ENCODE measurements at places on chromosomes 5 and 9. TPM values are rescaled to one million over a fixed set of nuclear protein-coding genes. Genes with fewer than 3 reads are reported as not detected.

Gene MPDZ
- total RNA-seq = 190 TPM

- DNase-seq = no peak
These were observed 5.9 kb upstream of the CFAP90 start for GRCh38 chr5:7856855-7857254.

Gene CDC20B
- 0.16 TPM for total RNA-seq

Gene TOR4A
- total RNA-seq = 6.5 TPM

GRCh38 chr9:133076691-133077090 lies 14.9 kb downstream of the CEL start:
- DNase-seq = no peak

GRCh38 chr5:23446424-23446823 lies 61.0 kb upstream of the PRDM9 start:
- no peak for DNase-seq

Gene ANKRD18A
- 0.36 TPM for total RNA-seq

DNA sequence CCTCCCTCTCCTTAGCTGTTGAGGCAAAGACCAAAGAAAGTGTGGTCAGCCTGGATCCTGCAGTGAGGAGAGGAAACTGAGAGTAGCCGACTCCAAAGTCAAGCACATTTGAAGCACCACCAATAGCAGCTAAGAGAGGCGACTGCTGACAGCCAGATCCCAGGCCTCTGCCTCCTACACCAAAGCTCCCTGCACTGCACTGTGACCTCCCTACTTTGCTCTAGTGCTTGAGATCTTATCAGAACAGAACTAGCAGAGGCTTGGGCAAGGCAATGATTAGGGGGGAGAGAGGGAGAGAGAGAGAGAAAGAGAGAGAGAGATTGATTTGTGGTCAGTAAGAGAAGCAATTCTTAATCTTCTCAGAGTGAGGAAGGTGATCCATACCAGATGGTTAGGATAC lies 216.3 kb downstream of the CDK5RAP2 start:
- DNase-seq = no peak

Gene LCN10
- 0.20 TPM for total RNA-seq

Gene DND1
- total RNA-seq = 3.3 TPM

- no peak for DNase-seq
These were observed 260.4 kb downstream of the GABRB2 start for GRCh38 chr5:161286066-161286655.

GRCh38 chr9:71734950-71735349 lies 33.4 kb downstream of the CEMIP2 start:
- DNase-seq = no peak

- no peak for DNase-seq
These were observed 7.4 kb downstream of the UGCG start for GRCh38 chr9:111904026-111904425.

DNA sequence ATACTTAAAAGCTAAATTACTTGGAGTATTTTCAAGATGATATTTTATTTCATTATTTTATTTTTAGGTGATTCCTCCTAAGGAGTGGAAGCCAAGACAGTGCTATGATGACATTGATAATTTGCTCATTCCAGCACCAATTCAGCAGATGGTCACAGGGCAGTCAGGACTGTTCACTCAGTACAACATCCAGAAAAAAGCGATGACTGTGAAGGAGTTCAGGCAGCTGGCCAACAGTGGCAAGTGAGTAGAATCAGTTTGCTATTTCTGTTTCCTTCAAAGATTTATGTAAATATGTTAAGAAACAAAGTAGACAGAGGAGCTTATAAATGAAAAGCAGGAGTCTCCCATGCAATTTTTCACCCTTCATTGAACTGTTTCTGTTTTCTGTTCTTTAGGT lies 47.8 kb downstream of the KDM4C start:
- no peak for DNase-seq

DNA sequence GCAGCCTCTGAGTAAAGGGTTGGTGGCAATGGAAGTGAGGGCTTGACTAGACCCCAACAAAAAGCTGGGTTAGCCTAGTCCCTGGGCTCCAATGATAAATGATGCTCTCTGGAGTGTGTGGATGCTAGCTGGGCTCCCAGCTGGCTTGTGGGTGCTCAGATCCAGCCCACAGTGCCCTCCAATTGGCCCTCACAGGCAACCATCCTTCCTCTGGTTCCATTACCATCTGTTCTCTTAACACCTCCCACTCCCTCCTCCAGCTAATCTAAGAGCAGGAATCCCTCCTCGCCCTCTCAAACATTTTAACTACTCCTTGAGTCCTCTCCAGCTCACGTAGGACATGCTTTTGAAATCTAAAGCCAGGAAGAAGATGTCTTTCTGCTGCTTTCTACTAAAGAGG lies 25.2 kb upstream of the FRMD3 start:
- no peak for DNase-seq

Gene LCN15
- total RNA-seq = 1.9 TPM

- DNase-seq = no peak
These were observed 93.5 kb upstream of the NR3C1 start for GRCh38 chr5:143496943-143497342.

Gene IL3
- not detected for total RNA-seq

DNA sequence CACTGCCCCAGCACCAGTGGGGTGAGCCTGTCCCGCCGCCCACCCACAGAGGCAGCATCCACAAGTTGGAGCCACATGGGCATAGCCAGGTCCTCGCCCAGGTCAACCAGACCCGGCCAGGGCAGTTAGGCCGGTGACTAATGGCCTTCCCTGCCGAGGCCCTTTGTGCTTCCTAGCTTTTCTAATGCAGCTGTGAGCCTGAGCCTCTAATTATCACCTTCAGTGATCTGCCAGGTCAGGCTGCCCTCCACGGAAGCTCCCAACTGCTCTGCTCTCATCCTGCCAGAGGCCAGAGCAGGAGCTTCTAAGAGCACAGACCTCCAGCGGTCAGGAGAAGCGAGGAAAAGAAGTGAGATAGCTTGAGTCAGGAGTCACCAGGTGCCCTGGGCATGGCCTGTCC lies 87.1 kb upstream of the PPP1R26 start:
- no peak for DNase-seq

DNA sequence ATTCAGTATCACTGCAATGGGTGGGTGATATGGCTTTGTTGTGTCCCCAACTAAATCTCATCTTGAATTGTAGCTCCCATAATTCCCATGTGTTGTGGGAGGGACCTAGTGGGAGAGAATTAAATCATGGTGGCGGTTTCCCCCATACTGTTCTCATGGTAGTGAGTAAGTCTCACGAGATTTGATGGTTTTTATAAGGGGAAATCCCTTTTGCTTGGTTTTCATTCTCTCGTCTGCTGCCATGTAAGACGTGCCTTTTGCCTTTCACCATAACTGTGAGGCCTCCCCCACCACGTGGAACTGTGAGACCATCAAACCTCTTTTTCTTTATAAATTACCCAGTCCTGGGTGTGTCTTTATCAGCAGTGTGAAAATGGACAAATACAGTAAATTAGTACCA lies 9.5 kb upstream of the NANS start:
- no peak for DNase-seq

All from mesothelial cell of epicardium (in vitro differentiated cells).